ENCODE measurements at places on chromosomes 1 and 21.

GRCh38 chr1:210231846-210232510 lies 618 bp upstream of the SERTAD4 start:
- no peak for DNase-seq

GRCh38 chr1:60809204-60809980 lies 273.0 kb upstream of the NFIA start:
- no peak for DNase-seq

DNA sequence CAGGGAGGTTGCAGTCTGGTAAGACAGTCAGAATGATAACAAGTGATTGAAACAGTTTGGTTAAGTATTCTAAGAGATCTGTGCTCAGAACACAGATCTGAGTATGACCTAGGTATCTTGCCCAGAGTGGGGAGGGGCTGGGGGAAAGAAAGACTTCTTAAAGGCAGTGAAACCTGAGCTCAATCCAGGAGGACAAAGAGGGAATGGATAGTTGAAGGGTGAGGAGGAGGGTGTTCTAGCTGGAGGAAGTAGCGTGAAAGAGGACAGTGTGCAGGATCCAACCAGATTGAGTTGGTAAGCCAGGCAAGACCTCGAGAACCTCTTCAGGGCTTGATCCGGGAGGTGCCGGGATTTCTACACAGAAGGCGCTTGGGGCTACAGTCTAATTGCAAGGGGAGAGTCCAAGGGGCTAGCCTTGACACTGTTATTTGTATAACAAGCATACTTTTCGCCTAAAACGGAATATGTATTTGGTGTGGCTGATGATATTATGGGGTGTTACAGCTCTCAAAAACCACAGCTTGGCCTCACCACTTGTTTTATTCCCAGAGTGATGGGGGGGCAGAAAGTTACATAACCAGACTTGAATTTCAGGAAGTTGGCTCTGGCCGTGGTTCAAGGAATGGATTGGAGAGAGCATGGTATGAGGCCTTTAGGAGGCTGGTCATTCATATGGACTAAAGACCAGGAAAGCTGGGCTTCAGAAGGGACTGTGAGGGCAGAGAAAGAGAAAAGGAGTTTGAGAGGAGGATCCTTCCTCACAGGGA lies 19.1 kb downstream of the RCSD1 start:
- no peak for DNase-seq

- DNase-seq = no peak
These were observed 197.6 kb upstream of the FOXD3 start for GRCh38 chr1:63124666-63125191.

- no peak for DNase-seq
These were observed 30.4 kb downstream of the TMEM63A start for GRCh38 chr1:225851805-225852204.

DNA sequence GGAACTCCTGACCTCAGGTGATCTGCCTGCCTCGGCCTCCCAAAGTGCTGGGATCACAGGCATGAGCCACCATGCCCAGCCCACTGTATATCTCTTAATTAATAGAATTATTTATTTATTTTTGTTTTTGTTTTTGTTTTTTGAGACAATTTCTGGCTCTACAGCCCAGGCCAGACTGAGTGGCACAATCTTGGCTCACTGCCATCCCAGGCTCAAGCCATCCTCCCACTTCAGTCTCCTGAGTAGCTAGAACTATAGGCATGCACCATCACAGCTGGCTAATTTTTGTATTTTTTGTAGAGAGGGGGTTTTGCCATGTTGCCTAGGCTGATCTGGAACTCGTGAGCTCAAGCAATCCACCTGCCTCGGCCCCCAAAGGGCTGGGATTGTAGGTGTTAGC lies 15.7 kb upstream of the WDTC1 start:
- no peak for DNase-seq
